Stimulated activated CD4-positive, alpha-beta T cell treated with anti-CD3 and anti-CD28 coated beads, TNF-alpha, amount 100 ng/mL, for 4 hours (primary cell): ENCODE measurements at places on chromosomes 5 and 9.

DNA sequence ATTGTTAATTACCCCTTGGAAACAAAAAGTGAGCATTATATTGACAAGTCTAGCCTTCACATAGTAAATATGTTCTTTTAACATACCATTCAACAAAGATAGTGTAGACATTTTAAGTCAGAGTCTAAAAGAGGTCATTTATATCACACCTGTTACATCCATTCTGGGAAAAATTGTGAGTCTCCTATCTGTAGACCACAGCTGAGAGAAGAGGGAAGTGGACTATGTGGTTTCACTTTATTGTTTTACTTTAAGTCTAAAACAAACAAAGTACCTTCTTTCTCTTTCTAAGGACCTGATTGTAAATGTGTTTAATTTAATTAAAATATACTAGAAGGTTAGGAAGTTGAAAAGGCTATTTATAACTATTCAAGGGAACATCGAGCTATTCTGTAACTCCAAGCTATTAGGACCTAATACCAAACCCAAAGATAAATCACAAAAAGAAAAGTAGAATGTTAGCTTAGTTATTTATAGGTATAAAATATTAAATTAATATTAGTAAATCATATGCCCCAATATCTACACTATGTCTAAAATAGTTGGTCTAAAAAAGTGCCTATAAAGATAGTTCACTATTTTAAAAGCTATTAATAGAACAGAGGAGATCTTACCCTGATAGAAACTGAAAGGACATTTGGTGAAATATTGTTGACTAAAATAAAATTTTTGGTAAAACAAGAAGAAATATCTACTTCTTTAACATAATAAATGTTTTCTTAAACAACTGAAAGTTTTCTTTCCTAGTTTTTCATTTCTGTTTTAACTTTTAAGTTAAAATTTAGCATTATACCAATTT, 134.9 kb downstream of the TMEM167A start:
- no peak for DNase-seq

- DNase-seq: no peak
Measured at GRCh38 chr9:134619448-134619982, 22.1 kb upstream of the COL5A1 start.

DNA sequence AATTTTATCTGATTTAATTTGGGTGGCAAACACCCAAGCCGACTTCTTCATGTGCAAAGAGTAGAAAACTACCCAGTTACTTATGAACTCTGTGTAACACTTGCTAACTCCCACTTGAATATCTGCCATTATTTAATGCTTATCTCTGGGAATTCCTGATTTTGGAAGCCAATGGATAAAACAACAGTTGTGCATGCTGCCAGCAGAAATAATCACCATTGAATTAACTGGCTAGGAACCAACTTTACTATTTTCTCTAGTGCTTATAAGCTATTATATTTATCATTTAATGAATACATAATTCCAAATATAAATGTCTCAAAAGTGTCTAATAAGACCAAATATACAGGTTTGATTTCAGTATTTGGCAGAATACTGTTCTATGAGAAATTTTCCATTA, 85.7 kb downstream of the IZUMO3 start:
- no peak for DNase-seq

DNA sequence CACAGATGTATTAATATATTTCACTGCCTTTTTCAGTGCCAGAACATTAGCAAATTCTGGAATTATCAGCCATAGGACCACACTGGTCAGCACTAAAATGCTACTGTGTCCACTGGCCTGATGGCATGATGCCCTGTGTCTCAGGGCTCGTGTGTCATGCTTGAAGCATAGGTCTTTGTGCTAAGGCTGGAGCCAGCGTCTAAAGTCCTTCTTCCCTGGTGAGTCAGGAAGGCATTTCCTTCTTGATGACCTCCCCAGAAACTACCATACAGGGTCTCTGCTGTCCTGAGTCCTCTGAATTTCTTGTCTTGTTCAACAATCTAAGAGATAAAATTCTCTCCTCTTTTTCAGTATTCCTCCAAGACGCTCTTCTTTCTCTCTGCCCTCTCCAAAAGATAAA, 489.9 kb downstream of the PSAT1 start:
- DNase-seq: no peak

GRCh38 chr5:68499987-68500386, 284.4 kb downstream of the PIK3R1 start:
- no peak for DNase-seq

GRCh38 chr9:35350212-35350611, 139.7 kb upstream of the RUSC2 start:
- DNase-seq: no peak

DNA sequence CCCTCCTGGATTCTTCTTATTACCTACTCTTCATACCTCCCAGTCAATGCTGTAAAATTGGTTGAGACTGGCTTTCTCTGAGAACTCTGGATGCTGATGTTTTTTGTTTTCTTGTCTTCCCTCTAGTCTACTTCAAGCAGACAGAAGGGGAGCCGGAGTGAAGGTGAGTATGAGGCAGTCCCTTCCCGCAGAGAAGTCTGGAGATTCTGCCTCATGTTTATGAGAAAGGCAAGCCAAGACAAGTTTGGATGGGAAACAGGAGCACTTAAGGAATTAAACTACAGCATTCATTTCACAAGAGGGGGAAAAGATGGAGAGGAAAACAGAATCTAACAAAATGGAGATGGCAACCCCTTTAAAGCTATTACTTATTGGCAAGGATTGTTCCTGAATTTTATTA, 246.1 kb downstream of the TRIM32 start:
- no peak for DNase-seq

DNA sequence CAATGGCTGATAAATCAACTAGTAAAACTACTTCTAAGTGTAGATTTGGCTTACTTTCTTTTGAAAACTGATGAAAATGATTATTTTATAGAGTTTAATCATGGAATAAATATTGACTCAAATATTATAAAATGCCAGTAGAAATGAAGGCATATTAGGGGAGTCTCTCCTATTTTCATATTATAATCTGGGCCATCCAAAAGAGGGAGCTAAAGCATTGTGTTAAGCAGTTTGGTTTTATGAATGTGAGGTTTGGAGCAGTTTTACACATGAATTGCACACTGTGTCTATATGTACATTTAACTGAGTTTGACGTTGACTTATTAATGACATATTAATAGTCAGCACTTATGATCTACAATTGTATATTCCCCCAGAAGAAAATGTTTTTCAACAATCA, 17.4 kb downstream of the CDH9 start:
- no peak for DNase-seq

GRCh38 chr5:150461231-150461630, 11.7 kb upstream of the RPS14 start:
- no peak for DNase-seq

DNA sequence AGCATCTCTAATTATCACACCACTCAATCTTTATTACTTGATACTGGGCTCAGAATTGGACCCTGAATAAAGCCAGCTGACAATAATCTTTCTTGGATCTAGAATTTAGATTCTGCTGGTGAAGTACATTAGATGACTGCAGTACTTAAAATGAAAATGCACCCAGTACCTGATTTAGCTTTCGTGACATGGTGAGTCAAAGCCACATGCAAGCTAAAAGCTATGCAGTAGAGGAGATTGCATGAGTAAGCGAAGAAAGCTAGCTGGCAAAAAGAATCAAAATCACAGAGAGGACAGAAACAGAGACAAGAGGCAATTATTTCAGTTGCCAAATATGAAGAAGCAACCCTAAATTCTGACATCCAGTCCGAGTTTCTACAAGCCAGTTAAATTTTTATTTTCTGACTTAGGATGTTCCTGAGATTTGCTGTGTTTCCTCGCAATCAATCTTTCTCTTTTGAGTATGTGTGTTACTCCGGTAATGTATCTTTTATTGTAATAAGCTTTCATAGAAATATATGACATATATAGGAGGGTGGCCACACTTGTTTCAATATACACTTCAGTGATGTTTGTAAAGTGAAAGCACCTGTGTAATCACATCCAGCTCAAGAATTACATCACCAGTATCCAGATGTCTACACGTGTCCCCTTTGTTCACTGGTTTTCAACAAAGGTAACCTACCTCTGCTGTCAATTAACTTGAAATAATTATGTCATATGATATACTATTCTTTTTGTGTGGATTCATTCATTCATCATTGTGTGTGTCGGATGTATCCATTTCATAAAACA, 101.7 kb downstream of the CDH18 start:
- DNase-seq: no peak

GRCh38 chr5:137667341-137667740, 68.5 kb downstream of the KLHL3 start:
- no peak for DNase-seq

DNA sequence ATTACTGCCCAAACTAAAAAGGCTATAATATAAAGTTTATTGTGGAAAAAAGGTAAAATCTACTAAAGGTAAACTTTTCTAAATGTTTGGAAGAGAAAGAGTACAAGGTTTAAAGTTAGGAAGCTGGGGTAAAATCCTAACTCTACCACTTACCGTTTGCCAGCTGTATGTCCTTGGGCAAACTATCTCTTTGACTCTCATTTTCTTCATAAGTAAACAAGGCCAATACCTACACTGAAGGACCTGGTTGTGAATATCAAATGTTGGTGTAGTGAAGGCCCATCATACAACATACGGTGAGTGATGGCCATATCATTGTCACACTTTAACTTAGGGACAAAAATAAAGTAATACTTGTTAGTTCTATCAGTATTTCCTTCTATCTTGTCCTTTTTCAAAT, 34.9 kb downstream of the ABHD17B start:
- DNase-seq: no peak

GRCh38 chr9:8078641-8079140, 279.1 kb upstream of the DMAC1 start:
- DNase-seq: no peak

DNA sequence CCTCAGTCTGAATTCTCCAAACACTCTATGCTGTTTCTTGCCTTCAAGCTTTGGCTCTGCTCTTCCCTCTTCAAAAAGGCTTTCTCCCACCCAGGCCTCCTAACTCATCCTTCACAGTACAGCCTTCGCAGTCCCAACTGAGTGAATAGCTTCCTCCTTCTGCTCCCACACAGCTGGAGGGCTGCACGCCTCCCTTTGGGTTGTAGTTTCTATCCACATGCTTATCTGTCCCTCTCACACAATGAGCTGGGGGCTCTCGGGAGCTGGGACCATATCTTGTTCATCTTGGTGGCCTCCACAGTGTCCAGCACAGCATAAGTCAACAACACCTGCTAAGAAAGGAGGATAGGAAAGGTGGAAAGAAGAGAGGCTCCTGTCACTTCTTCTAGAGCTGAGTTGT, 69.5 kb upstream of the XPA start:
- no peak for DNase-seq

- DNase-seq: no peak
Measured at GRCh38 chr9:87950296-87950695, 24.0 kb downstream of the CDK20 start.

GRCh38 chr5:124342027-124342471, 404.4 kb downstream of the ZNF608 start:
- no peak for DNase-seq

GRCh38 chr5:57750891-57751290, 268.3 kb upstream of the ACTBL2 start:
- no peak for DNase-seq

DNA sequence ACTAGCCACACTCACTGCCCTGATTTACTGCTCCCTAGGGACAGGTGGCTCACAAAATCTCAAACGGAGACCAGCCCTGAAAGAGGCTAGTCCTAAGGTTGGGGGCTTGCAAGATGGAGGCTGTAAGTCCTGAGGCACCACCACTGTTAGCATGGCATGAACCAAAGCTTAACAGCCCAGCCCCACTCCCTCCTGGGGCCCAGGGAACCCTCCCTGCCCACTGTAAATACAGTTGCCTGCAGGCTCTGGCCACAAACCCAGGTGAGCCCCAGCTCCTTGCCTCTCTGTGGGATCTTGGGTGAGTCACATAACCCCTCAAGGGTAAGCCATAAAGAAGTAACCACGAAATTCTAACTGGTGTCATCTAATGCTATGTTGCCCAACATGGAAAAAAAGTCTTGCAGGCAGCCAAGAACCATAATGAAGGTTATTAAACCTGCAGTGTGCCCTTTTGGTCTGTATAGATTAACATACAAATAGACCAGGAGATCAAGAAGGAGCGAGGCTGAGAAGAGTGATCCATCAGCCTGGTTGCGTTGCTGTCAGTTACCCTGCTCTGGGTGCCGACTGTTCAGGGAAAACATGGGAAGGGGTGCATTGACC, 1.7 kb upstream of the POMT1 start:
- peak; percentile 15 for DNase-seq

DNA sequence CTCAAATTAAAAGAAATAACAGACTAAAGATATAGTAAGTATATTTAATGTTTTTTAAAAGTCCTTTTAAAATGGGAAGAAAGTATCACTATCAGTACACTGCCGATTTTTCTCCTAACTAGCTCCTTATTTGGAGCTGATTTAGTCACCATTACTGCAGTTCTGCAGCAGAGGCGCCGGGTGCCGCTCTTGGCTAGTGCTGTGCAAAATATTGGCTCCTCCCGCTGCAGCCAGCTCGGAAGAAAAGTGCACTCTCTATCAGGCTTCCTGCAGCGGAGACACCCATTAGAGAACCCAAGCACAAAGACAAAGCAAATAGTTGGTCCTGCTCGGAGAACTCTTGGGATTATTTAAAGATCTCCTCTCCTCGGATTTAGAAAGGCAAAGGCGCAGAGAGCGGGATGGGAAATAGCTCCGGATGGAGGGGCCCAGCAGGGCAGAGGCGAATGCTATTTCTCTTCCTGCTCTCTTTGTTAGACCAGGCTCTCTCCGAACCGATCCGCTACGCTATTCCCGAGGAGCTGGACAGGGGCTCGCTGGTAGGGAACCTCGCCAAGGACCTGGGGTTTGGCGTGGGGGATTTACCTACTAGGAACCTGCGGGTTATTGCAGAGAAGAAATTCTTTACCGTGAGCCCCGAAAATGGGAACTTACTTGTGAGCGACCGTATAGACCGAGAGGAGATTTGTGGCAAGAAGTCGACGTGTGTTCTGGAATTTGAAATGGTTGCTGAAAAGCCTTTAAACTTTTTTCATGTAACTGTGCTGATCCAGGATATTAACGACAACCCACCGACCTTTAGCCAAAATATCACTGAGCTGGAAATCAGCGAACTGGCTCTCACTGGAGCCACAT, at the start of gene PCDHGB3:
Gene PCDHGB3, plus strand, starts transcription at position 249 of the 855 bp plus-strand sequence. Its CDS starts 153 bp downstream, at position 402.
- no peak for DNase-seq

- no peak for DNase-seq
Measured at GRCh38 chr5:42168091-42168670, 243.1 kb downstream of the FBXO4 start.

DNA sequence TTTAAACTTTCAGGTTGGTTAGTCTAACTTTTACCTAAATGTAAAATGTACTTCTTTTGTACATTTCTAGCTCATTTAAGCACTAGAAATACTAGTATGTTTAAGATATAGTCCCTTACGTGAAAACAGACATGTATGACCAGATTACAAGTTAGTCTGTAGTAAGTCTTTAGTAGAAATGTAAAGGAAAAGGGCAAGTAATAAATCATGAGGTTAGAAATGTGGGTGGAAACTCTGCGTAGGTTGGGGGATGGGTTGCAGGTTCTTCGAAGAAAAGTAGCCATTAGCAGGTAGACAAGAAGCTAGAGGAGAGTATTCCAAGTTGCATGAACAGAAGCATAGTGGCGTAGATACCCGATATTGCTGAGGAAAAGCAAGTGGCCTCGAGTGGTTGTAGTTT, 22.9 kb downstream of the RAD1 start:
- no peak for DNase-seq
